Activated naive CD8-positive, alpha-beta T cell treated with anti-CD3 and anti-CD28 coated beads for 36 hours (primary cell): ENCODE measurements at places on chromosomes 5 and 9. TPM values are rescaled to one million over a fixed set of nuclear protein-coding genes. Genes with fewer than 3 reads are reported as not detected.

OCLN gene
- total RNA-seq = 0.43 TPM

FAM200C gene
- total RNA-seq = 0.68 TPM

DNLZ gene
- 24.9 TPM for total RNA-seq

PCDHAC2 gene
- not detected for total RNA-seq

CEL gene
- total RNA-seq = 2.3 TPM

LCN6 gene
- total RNA-seq = not detected

IFNK gene
- not detected for total RNA-seq

C9orf50 gene
- not detected for total RNA-seq

FUT7 gene
- total RNA-seq = not detected

EPB41L4A gene
- not detected for total RNA-seq

ANXA2R gene
- total RNA-seq = 8.5 TPM

DNA sequence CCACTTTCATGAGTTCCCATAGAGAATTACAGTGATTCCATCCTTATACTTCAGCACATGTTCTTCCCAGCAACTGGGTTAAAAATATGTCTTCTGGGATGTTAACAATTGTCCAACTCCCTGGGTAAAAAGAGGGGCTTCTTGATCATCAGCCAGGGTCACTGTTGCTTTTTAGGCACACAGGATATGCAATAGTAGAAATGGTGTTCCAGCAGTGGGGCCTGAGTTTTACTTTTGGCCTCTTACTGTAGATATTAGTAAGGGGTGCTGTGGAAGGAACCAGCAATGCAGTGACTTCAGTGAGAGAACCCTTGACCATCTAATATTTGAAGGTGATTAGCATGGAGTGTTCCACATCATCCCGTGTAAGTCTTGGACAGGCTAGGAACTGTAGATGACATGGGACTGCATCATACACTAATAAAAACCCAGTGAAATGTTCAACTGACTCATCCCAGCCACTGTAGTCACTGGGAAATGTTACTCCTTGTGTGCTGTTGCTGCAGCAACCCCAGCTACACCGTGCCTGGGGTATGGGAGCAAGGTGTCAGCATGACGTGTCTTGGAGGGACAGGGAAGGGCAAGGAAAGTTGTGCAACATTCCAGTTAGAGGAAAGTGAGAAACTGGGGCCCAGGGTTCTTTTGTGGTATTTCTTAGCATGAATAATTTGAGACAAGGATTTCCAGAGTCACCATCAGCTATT, 610.9 kb downstream of the RAB3C start:
- DNase-seq = no peak

- no peak for DNase-seq
Observed at GRCh38 chr9:109113892-109114609, 5.7 kb downstream of the TMEM245 start.

DNA sequence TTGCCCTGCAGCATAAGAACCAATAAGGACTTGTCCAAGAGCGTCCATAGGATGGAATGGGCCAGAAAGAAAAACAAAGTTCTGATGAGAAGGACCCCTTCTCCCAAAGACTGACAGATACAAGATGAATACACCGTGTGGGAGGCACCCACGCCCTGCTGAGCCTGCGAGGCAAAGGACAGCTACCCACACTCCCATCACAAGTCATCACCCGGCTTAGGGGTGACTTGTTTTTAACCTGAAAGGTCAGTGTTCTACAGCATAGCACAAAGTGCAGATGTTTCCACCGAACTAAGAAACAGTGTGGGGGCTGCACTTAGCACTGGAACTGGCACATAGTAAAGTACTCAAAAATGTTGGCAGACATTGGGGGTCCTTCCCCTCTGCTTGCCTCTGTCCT, 13.9 kb downstream of the TNIP1 start:
- DNase-seq = no peak

DNA sequence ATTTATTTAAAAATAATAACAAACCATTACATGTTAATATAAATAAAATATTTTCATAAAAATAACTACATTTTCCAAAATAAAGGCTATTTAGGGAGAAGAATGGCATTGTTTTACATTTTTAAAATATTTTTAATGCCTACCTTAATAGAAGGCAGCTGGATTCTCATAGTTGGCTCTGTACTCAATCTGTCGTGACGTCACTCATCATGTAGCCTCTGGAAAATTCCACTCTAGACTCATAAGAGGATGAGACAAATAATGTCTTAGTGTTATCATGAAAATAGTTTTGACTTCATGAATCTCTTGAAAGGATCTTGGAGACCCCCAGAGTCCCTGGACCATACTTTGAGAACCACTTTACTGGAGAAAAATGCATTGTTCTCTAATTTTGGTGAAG, 93.1 kb downstream of the NXNL2 start:
- DNase-seq = no peak

DNA sequence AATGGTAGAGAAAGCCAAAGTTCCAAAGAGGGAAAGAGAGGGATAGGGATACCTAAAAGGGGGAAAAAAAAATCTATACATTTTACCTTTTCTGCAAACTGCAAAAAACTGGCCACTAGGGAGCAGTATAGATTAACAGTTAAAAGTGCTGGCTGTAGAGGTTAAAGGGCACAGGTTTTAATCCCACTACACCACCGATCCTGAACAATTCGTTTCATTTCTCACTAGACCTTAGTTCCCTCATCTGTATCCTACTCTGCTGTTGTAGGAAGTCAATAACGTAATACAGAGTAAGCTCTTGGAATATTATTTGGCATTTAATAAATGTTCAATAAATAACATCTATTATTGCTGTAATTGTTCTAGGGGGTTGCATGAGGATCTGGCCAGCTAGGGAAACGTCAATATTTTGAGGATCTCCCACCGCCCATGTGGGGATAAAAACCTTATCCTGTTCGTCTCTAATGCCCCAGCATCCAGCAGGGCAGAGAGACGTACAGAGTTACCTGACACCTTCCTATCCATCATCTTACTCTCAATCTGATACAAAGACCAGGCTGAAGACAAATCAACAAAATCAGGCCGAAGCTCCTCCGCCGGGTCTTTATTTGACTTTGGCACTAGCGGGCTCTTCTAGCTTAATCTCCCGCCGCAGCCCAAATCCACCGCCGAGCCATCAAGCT, 757 bp downstream of the CDC26 start:
- DNase-seq = no peak

GRCh38 chr5:67353500-67354450, 157.2 kb upstream of the CD180 start:
- no peak for DNase-seq

GRCh38 chr5:80629281-80629680, 25.2 kb upstream of the MSH3 start:
- DNase-seq = no peak

DNA sequence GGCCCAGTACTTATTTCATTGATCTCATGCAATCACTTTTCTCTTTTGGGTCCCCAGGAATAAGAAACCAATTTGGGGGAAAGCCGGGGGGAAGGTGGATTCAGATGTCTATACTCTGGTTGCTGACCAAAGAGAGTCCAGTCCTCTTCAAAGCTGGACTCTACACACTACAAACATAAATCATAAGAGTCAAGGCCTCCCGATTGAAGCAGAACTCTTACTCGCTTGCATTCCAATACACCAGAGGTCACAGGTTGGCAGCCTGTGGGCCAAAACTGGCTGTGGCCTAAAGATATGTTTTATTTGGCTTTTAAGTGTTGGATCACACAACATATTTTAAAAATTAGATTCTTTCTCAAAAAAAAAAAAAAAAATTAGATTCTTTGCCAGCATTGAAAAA, 311.4 kb upstream of the MSX2 start:
- DNase-seq = no peak

- DNase-seq = peak; percentile 1
Observed at GRCh38 chr5:8908055-8908683, 637.7 kb downstream of the SEMA5A start.

DNA sequence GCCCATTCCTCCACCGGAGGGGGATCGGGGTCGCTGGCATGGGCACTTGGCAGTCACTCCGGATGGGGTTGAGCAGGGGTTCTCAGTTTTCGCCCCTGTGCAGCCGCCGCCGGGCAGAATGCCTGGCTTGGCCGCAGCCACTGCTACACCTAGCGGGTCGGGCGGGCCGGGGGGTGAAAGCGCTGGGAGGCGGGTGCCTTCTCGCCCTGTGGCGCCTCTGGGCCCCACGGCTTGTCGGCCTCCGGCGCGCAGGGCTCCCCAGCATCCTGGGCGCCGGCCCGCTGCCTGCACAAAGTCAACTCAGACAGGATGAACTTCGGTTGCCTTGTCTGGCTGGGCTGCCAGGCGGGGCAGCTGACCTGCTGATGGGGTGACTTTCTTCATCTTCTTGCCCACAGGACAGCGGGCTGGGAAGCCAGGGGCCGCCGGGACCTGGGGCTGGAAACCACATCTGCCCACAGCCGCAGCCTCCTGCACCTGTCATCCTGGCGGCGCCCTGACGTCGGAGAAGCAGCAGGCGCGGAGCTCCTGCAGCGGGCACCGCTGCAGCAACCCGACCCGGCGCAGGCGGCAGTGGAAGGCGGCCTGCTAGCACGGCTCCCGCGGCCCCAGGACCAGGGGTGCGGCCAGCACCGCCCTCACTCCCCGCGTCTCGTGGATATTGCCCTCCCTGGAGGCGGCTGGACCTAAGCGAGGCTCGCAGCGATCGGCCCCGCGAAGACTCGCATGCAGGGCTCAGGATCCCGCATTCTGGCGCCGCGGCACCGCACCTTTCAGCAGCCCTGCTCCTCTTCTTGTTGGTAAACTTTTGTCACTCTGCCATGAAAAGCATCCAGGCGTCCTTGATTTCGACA, 1.3 kb upstream of the ANKRD18A start:
- peak; percentile 60 for DNase-seq

DNA sequence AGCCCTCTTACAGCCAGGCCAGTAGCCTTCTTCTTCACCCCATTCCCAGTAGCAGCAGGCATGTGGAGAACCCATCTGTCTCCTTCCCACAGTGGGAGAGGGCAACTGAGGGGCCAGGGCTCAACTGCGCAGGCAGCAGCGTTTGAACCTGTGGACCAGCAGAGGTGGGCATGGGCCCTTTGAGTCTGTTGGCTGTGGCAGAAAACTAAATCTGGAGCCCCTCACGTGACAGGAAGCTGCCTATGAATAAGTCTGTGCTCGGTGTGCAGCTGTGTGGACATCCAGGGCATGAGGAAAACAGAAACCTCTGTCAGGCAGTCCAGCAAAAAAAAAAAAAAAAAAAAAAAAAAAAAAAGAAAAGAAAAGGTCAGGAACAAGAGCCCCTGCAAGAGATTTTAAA, 189.2 kb upstream of the NR3C1 start:
- no peak for DNase-seq

GRCh38 chr9:11374926-11375325, 762.1 kb upstream of the PTPRD start:
- no peak for DNase-seq

DNA sequence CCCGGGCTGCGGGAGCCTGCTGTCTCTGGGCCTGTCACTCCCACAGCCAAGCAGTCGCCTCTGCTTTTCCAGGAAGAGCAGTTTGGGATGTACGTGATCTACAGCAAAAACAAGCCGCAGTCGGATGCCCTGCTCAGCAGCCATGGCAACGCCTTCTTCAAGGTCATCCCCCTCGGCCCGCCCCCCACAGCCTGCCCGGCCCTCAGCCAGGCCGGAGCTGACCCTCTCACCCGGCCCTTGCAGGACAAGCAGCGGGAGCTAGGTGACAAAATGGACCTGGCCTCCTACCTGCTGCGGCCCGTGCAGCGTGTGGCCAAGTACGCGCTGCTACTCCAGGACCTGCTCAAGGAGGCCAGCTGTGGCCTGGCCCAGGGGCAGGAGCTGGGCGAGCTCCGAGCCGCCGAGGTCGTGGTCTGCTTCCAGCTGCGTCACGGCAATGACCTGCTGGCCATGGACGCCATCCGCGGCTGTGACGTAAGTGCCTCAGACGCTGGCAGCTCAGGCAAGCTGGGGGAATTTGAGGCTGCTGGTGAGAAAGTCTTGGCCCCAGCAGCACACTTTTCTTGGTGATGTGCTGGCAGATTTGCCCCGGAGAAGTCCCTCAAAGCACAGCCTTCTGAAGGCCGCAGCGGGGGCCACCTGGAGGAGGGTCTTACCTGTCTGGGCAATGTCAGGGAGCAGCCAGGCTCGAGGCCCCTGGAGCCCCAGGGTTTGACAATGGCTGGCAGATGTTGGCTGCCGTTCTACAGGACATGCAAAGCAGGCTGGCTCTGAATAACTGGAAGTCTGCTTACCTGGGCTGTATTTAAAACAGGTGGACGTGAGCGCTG, 20.1 kb upstream of the LRRC14B start:
- DNase-seq = no peak

- peak; percentile 43 for DNase-seq
Observed at GRCh38 chr5:150398722-150399523, 13.8 kb downstream of the CD74 start.

DNA sequence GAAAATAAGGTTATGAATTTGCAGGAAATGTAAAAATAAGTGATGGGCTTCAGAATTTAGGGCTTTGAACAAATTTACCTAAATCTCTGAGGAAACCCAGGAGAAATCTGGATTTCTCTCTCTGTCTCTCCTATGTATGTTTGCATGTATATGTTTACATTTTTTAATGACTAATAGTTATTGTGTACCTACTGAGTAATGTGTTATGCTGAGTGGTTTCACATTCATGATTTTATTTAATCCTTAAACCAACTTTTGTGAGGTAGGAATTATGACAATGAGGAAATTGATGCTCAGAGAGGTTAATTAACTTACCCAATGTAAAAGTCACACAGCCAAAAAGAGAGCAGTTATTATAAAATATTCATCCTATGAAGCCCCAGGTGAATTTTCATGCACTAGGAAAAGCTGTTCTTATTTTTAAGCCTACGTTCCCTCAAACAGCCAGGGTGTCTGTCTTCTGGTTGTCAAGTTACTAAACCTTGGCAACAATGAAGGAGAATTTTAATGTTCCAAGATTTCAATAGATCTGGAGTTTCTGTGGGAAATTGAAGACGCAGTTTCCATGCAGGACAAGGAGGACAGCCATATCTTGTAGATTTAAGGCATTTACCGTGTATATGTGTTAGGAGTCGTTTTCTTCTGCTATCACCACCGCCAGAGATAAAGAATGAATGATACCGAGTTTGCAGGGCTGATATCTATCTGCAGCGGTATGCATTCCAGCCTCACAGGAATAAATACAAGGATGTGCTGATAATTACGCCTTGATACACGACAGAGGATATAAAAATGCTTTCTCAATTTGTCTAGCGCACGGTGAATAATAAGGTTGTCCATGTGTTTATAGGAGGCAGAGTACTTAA, 484.8 kb downstream of the ZSWIM6 start:
- no peak for DNase-seq

DNA sequence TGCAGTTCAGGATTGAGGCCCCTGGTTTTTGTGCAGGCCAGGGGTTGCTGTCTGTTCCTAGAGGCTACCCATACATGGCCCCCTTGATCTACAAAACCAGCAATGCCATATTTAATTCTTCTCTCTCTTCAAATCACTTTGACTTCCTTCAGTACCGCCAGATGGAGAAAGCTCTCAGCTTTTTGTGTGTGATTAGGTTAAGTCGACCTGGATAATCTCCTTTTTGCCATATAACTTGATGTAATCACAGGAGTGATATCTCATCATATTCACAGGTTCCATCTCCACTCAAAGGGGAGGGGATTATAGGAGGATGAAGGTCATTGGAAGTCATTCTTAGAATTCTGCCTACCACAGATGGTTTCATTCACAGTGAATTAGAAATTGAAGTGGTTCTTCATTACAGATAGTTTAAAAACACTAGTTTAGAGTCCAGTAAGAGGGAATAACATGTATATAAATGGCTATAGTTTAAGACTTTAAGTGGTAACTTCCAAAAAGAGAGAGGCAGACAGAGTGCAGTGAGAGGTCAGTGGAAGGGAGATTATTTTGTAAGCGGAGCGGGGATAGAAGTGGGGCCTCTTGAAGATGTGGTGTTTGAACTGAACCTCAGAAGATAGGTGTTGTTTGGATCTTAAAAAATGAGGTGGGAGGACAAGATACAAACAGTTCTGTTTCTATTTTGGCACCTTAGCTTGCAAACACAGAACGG, 85.9 kb downstream of the GALNT10 start:
- no peak for DNase-seq

GRCh38 chr5:111422747-111423720, 89.3 kb downstream of the STARD4 start:
- DNase-seq = no peak
